Left lung (tissue), 14 donors: ENCODE measurements at places on chromosomes 4 and X. TPM values are rescaled to one million over a fixed set of nuclear protein-coding genes. Genes with fewer than 3 reads are reported as not detected.

DNA sequence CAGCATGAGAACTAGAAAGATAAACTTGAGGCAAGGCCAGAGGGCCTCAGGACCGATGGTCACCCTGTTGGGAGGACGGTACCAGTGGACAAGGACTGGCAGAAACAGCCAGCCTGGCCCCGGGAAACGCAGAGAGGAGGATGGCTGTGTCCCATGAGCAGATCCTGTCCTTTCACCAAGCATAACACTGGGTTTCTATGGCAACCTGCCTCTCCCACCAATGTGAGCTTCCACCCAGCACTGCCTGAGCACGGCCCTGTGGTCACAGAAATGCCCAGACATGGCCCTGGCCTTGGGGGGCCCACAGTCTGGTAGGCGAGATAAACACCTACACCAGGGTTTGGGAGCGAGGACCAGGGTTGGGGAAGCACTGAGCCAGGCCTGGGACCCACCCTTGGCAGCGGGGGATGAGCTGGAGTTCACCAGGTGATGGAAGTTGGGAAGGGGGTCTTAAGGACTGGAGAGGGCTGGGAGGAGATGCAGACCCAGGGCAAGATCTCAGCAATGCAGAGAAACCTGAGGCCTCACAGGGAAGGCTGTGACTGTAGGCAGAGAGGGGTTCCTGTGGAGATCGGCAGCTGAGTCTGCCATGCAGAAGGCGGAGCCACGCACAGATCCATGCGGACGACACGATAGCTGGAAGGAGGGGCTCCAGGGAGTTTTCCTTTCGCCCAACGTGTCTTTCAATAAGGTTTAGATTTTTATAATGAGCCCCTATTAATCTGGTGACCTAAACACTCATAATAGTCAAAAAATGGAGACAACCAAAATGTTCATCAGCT lies 32.7 kb upstream of the CRMP1 start:
- DNase-seq = no peak

OCRL gene
- total RNA-seq = 22.9 TPM

GRCh38 chr4:70945046-70945445 lies 42.9 kb downstream of the MOB1B start:
- no peak for DNase-seq

EXOC1L gene
- total RNA-seq = not detected

DNA sequence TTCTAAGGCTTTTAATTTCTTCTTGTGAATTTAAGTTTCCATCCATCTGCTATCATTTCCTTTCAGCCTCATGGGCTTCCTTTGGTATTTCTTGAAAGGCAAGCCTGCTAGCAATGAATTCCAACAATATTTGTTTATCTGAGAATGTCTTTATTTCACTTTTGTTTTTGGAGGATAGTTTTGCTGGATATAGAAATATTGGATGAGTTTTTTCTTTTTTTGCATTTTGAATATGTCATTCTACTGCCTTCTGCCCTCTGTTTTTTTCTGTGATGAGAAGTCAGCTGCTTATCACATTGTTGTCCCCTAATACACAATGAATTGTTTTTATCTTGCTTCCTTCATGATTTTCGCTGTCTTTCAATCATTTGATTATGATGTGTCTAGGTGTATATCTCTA lies 13.2 kb upstream of the SORCS2 start:
- DNase-seq = no peak

EBP gene
- total RNA-seq = 200 TPM

DNA sequence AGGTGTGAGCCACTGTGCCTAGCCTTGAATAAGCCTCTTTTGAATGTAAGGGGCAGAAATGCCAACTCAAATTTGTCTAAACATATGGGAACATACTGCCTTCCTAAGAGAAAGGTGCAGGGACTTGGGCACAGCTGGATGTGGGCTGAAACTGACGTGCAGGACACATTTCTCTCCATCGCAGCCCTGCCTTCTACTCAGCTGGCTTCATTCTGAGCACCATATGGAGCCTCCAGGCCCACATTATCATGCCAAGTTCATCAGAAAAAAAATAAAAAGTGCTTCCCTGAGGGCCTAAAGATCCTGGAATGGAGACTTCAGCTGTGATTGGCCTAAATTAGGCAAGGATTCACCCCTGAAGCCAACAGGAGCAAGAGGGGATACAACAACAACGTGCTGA lies 386.2 kb downstream of the RAB28 start:
- DNase-seq = no peak

- DNase-seq = no peak
Observed at GRCh38 chrX:68292471-68292870, 140.8 kb downstream of the OPHN1 start.

- DNase-seq = no peak
Observed at GRCh38 chrX:115694028-115694427, 133.1 kb downstream of the PLS3 start.

- DNase-seq = peak; percentile 21
Observed at GRCh38 chr4:87677731-87678130, 27.7 kb downstream of the DMP1 start.

DNA sequence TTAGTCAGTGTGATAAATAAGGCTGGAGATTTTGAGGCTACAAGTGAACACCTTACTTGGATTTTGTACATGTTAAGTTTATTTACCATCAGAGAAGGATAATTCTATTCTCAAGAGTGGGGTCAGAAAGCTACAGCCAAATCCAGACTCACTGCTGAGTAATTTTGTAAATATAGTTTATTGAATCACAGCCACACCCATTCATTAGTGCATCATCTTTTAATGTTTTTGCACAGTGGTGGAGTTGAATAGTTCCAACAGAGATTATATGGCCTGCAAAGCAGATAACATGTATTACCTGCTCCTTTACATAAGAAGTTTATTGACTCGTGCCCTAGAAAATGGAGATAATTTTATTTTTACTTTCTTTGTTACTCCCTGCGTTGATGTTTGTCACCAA lies 60.4 kb downstream of the PCDH18 start:
- DNase-seq = no peak

DNA sequence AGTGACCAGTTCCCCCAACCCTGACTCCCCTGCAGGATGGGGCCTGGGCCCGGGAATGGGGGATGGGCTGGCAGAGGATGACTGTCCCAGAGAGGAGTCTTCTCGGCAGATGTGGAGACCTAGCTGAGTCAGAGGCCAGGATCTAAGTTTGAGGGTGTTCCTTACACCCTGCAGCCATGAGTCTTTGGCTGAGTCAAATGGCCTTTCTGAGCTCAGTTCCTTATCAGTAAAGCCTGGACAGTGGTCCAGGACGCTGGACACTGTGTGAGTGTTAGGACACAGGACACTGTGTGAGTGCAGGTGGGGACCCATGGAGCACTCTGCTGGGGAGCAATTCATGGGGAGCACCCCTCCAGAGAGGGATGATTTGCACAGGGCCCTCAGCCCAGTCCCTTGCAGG lies 5.0 kb downstream of the IL9R start:
- DNase-seq = no peak

FAM9B gene
- 0.16 TPM for total RNA-seq

GLRA2 gene
- total RNA-seq = not detected

MAGEA11 gene
- not detected for total RNA-seq

GRCh38 chrX:108312957-108313356 lies 125.3 kb downstream of the COL4A6 start:
- no peak for DNase-seq

- no peak for DNase-seq
Observed at GRCh38 chr4:144902614-144903013, 195.4 kb downstream of the ANAPC10 start.

DNA sequence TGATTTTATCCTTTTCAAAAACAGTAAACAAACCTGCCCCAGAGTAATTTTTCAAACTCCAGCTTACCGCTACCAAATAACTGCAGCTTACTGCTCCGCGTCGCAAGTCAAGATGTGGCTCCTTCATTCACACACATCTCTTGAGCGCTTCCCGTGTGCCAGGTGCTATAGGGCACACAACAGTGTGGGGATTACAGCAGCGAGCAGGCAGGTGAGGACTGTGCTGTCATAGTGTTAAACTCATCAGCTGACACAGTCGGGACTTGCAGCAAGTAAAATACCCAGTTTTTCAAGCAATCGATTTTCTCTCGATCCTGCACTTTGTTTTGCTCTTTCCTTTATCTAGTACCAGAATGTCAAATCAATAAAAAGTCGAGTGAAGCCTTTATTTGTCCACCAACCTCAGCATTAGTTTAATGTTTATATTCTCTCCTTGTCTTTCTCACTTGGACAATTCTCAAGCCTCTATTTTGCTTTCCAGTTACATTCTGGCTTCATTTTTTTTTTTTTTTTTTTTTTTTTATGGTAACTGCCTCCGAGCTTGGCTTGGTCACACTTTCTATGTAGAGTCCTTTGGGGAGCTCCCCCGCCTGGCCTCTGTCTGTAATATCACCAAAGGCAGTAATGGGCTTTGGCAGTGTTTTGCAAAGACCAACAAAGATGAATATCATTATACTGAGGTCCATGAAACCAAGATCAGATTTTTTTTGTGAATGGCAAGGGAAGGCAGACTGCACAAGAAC lies 8.3 kb upstream of the ASB5 start:
- peak; percentile 34 for DNase-seq

SORBS2 gene
- 36.5 TPM for total RNA-seq

DNA sequence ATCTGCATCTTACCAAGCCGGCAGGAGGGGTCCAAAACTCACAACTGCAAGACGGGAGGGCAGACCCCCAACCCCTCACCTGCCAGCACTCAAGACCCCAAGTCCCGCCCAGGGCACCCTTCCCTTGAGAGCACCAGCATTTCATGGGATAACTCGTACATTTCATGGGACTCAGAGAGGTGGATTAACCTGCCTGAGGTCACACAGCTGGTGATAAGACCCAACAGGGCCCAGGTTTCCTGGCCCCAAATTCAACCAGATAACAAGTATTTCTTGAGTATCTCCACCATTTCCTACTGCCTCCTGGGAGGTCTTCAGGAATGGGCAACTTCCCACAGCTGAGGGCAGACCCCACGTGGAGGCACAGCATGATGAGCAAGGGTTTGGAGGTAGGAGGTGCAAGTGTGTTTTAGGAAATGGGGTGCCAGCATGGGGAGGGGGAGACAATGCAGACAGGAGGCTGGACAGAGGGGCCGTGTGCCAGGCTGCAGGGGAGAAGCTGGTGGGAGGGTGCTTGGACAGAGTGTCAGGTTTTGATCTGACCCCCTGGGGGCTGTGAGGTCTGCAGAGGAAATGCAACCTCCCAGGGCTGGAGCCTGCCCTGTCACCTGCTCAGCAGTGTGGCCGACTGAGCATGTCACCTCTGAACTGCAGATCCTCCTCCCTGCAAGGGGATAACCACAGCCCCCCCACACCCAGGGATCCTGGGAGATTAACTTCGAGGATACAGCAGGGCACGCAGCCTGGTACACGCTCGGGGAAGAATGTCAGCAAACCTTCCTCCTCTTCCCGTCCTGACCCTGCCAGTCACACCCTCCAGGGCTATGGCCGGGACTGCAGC lies 4.4 kb downstream of the ADRA2C start:
- no peak for DNase-seq

HTN1 gene
- not detected for total RNA-seq

GRCh38 chr4:123892368-123892976 lies 495.9 kb downstream of the SPRY1 start:
- DNase-seq = no peak

GRCh38 chr4:181766061-181766548 lies 477.1 kb upstream of the TENM3 start:
- DNase-seq = no peak

GRCh38 chr4:85953651-85954018 lies 406.2 kb downstream of the MAPK10 start:
- DNase-seq = no peak

DNA sequence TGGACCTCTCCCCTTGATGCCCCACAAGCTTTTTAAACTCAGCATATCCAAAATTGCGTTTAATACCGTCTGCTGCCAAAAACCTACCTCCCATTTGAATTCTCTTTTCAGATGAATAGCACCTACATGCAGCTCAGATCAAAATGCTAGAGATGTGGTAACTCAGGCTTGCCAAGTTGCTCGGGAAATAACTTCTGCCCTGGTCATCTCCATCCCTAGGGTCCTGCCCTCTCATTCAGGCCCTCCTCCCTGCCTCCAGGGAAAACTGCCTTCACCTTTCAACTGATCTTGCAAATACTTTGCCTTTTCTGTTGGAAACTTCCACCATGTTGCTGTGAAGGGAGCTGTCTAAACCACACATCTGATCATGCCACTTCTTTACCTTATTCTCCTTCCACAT lies 114.1 kb downstream of the SPRY1 start:
- no peak for DNase-seq

DNA sequence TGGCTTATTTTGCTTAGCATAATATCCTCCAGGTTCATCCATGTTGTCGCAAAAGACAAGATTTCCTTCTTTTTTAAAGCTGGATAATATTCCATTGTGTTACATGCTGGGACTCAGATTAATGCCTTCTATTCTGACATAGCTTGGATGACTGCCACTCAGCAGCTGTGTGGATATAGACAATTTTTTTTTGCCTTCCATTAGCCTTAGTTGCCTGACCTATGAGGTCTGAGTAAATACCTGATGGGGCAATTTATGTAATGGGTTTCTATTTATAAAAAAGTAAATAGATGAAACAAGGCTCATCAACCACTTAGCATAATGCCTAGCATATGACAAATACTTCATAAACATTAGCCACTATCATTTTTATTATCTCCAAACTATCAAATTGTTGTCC lies 515.4 kb downstream of the ZNF674 start:
- DNase-seq = no peak

CT83 gene
- total RNA-seq = not detected

DCAF12L1 gene
- total RNA-seq = not detected

DNA sequence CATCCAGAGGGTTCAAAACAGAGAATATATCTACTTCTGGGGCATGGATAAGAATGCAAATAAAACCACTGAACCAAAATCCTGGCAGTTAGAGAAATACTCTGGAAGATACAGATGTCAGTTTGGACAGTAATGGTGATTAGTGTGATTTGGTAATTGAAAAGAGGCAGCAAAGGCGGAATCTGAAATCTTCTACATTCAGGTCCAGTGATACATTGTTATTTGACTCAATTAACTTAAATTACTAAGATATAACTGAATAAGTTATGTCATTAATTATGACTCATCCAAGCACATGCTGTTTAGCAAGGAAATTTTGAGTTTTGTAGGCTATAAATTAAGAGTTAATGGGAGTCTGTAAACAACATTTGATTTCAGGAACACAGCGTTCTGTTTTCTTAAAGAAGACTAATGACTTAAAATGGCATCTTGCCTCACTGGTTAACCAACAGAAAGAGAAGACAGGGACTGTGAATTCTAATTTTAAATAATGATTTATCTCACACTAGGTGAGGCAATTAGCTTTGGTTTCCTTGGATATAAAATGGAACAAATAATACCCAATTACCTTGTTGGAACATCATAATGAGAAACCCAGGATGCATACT lies 937.1 kb downstream of the PDHA2 start:
- DNase-seq = no peak

CCSER1 gene
- 9.0 TPM for total RNA-seq

- no peak for DNase-seq
Observed at GRCh38 chr4:6134612-6135220, 65.6 kb downstream of the JAKMIP1 start.

DNA sequence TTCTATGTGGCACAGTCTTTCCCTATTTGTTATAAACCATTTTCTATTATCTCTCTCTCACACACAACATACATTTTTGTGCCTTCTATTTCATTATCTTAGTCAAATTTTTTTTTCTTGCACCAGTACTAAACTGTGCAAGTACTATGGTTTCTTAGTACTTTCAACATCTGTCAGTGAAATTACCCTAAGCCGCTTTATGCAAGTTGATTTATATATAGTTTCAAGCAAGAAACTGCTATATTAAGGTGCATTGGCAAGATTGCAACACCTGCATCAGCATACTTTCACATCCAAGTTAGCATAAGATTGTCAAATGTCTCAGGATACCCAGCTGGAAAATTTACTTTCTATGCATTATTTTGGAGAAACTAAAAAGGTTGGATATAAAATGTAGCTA lies 180.2 kb upstream of the FSTL5 start:
- DNase-seq = no peak

GRCh38 chrX:24799565-24799964 lies 105.8 kb downstream of the POLA1 start:
- DNase-seq = no peak
